H1 (cell line): ENCODE measurements at places on chromosomes 5 and 9. TPM values are rescaled to one million over a fixed set of nuclear protein-coding genes. Genes with fewer than 3 reads are reported as not detected.

GRCh38 chr9:95171001-95171400, 146.5 kb downstream of the FANCC start:
- H3K36me3 ChIP-seq, result no peaks in the 10 kb centered on the region
- DNase-seq, result no peak
- no peak overlapping the region for H3K4me3 ChIP-seq
- no peak overlapping the region for H3K27ac ChIP-seq

DNA sequence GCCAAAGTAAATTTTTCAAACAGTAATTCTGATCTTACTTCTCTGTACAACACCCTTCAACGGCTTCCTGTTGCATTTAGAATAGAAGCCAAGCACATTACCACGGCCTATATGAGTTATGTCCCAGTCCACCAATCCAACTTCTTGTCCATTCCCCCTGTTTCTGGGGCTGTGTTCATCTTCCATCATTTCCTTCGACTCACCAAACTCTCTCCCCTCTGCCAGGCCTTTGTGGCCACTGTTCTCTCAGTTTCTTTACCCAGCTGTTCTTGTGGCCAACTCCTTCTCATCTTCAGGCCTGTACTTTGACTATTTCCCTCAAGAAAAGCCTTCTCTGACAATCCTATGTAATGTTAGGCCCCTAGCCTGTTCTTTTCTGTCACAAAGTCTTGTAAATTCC, 259.4 kb upstream of the EFNA5 start:
- H3K27ac ChIP-seq, result no peak overlapping the region
- H3K36me3 ChIP-seq, result no peaks in the 10 kb centered on the region
- H3K4me1 ChIP-seq, result no peaks in the 10 kb centered on the region
- H3K4me3 ChIP-seq, result no peak overlapping the region
- H3K27me3 ChIP-seq, result no peaks in the 10 kb centered on the region

GRCh38 chr5:154782326-154782725, 27.1 kb downstream of the LARP1 start:
- H3K27ac ChIP-seq, result no peak overlapping the region
- H3K4me1 ChIP-seq, result peaks cover 39% of the 10 kb centered on the region
- no peaks in the 10 kb centered on the region for H3K27me3 ChIP-seq

GRCh38 chr5:177355868-177356168, 1.9 kb upstream of the RGS14 start:
- no peak for DNase-seq
- no peaks in the 10 kb centered on the region for H3K27me3 ChIP-seq
- H3K36me3 ChIP-seq, result no peaks in the 10 kb centered on the region
- no peak overlapping the region for H3K4me3 ChIP-seq
- no peaks in the 10 kb centered on the region for H3K4me1 ChIP-seq
- no peak overlapping the region for H3K27ac ChIP-seq

The QRFP gene
- total RNA-seq, result not detected in 2 replicates

- no peaks in the 10 kb centered on the region; the same call in 1 of the 2 replicates for H3K36me3 ChIP-seq
- peaks cover 5% of the 10 kb centered on the region for H3K4me1 ChIP-seq
- DNase-seq, result no peak
- H3K27ac ChIP-seq, result no peak overlapping the region
- H3K4me3 ChIP-seq, result no peak overlapping the region
These were observed 4.8 kb downstream of the NKD2 start for GRCh38 chr5:1013238-1013947.

GRCh38 chr5:39014561-39014960, 59.6 kb downstream of the RICTOR start:
- H3K36me3 ChIP-seq, result no peaks in the 10 kb centered on the region
- no peak for DNase-seq
- no peaks in the 10 kb centered on the region for H3K27me3 ChIP-seq
- H3K4me1 ChIP-seq, result no peaks in the 10 kb centered on the region

DNA sequence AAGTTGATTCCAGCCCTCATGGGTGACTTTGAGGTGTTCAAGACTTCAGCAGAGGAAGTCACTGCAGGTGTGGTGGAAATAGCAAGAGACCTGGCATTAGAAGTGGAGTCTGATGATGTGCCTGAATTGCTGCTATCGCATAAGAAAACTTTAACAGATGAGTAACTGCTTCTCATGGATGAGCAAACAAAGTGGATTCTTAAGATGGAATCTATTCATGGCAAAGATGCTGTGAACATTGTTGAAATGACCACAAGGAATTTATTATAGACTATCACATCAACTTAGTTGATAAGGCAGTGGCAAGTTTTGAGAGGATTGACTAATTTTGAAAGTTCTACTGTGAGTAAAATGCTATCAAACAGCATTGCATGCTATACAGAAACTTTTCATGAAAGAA, 17.1 kb upstream of the POU4F3 start:
- H3K4me1 ChIP-seq, result no peaks in the 10 kb centered on the region
- H3K27ac ChIP-seq, result no peak overlapping the region
- no peak overlapping the region for H3K4me3 ChIP-seq
- no peaks in the 10 kb centered on the region for H3K27me3 ChIP-seq
- H3K36me3 ChIP-seq, result no peaks in the 10 kb centered on the region

The SHISAL2B gene
- 8.6 and 10.6 TPM in 2 replicates for total RNA-seq

DNA sequence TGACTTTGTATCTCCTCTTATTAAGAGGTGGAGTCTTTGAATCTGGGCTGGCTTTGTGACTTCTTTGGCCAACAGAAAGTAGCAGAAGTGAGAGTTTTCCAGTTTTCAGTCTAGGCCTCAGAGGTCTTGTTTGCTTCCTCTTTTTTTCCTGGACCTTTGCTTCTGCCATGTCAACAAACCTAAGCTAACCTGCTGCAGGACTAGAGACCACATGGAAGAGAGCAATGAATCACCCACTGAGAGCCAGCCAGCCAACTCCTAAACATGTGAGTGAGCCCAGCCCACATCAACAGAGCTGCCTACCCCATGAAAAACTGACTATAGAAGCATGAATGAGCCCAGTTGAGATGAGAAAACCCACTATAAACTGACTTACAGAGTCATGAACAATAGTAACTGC, 29.9 kb downstream of the MRPL22 start:
- DNase-seq, result no peak
- H3K27ac ChIP-seq, result no peak overlapping the region
- H3K4me3 ChIP-seq, result no peak overlapping the region
- H3K27me3 ChIP-seq, result no peaks in the 10 kb centered on the region

- H3K4me1 ChIP-seq, result no peaks in the 10 kb centered on the region
- peaks cover 6% of the 10 kb centered on the region; the same call in 1 of the 2 replicates for H3K36me3 ChIP-seq
- H3K4me3 ChIP-seq, result no peak overlapping the region
- H3K27ac ChIP-seq, result no peak overlapping the region
- no peaks in the 10 kb centered on the region for H3K27me3 ChIP-seq
These were observed 14.5 kb downstream of the CDKN2AIPNL start for GRCh38 chr5:134397196-134397595.

DNA sequence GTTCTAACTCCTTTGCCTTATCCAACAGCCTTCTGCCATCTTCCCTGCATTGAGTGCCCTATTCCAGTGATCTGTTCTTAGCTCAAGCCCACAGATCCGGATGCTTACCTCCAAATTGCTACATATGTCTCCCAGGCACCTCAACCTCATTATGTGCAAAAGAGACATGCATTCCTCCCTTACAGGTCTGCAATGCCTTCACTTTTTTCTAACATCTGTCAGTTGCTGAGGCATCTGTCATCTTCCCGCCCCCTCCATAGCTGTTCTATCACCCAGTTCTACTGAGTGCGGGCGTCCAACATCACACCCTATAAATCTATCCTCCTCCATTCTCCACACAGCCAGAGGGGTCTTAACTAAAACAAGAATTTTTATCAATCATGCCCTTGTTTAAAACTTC, 20.1 kb downstream of the NMRK1 start:
- no peaks in the 10 kb centered on the region for H3K4me1 ChIP-seq
- no peaks in the 10 kb centered on the region for H3K36me3 ChIP-seq
- H3K27me3 ChIP-seq, result no peaks in the 10 kb centered on the region
- no peak for DNase-seq
- H3K4me3 ChIP-seq, result no peak overlapping the region

The DMRTA1 gene
- total RNA-seq, result 3.0 and 3.3 TPM in 2 replicates

The C9orf153 gene
- total RNA-seq, result 0.65 TPM in 1 of 2 replicates, not detected in the other

DNA sequence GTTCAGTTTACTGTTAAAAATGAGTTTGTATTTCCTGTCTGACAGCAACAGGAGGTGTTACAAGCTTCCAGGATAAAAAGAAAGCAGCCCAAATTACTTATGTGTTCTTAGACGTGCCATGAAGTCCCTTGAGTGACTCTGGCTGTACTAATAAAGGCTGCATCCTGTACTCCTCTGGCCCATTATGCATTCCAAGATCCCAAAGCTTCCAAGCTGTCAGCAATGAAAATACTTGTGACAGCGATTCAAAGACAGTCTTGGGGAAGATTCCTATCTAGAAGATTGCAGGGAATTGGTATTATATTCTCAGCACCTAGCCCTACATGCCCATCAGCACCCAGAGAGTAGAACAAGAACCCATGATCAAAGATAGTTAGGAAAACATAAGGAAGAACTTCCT, 281.6 kb upstream of the TRPC7 start:
- no peak overlapping the region for H3K4me3 ChIP-seq
- no peaks in the 10 kb centered on the region for H3K36me3 ChIP-seq
- DNase-seq, result no peak
- H3K4me1 ChIP-seq, result no peaks in the 10 kb centered on the region
- H3K27ac ChIP-seq, result no peak overlapping the region

DNA sequence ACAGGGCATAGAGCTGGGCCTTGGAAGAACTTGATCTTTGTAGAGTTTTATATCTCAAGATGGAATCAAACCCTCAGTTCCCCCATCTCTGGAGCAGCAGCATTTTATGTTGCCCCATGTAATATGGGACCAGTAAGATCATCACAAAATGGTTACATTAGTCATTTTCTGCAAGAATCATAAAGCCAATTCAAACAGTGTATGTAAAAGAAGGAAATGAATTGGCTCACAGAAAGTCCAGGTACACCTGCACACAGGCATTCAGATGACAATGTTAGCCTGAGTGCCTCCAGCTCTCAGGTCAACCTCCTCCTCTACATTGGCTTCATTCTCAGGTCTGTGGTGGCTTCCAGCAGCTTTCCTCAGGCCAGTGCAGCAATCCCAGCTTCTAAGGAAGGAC, 35.1 kb downstream of the CYFIP2 start:
- DNase-seq, result no peak
- no peak overlapping the region for H3K4me3 ChIP-seq
- H3K27ac ChIP-seq, result no peak overlapping the region
- no peaks in the 10 kb centered on the region for H3K36me3 ChIP-seq
- H3K4me1 ChIP-seq, result no peaks in the 10 kb centered on the region
- H3K27me3 ChIP-seq, result no peaks in the 10 kb centered on the region

DNA sequence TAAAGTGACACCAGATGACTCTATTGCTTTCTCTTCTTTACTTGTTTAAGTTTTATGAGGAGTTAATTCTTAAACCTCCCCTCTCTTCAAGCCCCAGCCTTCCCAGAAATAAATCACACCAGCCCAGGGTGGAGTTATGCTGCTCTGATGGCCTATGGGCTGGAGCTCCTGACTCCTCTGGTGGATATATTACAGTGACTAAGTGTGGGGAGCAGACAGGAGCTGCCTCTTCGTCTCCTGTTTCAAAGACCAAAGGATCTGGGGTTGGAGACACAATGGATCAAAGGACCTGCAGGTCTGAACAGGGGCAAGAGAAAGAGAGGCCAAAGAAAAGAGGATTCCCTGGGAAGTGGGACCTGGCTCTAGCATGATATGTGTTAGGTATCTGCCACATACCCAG, 312.0 kb upstream of the MSX2 start:
- no peak overlapping the region for H3K4me3 ChIP-seq
- no peaks in the 10 kb centered on the region for H3K27me3 ChIP-seq
- no peak for DNase-seq
- H3K27ac ChIP-seq, result no peak overlapping the region

DNA sequence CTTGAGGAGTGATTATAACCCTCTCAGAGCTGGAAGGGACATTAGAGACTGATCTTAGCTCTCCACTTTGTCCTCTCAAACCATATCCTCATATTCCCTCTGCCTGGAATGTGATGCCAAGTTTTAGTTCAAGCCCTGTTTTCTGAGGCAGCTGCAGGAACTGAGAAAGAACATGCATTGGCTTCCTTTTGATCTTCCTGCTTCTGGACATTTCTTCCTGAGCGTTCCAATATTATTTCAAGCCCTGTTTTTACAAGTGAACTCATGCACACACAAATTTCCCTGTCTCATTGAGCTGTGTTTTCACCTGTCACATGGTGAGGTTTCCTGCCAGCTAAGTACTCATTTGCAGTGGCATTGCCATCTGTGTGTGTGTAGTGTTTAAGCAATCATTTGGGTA, 17.0 kb downstream of the FOCAD start:
- no peaks in the 10 kb centered on the region for H3K27me3 ChIP-seq
- H3K27ac ChIP-seq, result no peak overlapping the region
- DNase-seq, result no peak
- H3K4me1 ChIP-seq, result peaks cover 5% of the 10 kb centered on the region
- no peaks in the 10 kb centered on the region for H3K36me3 ChIP-seq

The PTPDC1 gene
- total RNA-seq, result 6.9 and 7.3 TPM in 2 replicates
